ENCODE measurements at places on chromosomes 3 and 15.

- DNase-seq: no peak
Observed at GRCh38 chr3:73685061-73685460, 60.3 kb upstream of the PDZRN3 start.

GRCh38 chr3:57143886-57144459 is 21.2 kb downstream of the IL17RD start:
- no peak for DNase-seq

DNA sequence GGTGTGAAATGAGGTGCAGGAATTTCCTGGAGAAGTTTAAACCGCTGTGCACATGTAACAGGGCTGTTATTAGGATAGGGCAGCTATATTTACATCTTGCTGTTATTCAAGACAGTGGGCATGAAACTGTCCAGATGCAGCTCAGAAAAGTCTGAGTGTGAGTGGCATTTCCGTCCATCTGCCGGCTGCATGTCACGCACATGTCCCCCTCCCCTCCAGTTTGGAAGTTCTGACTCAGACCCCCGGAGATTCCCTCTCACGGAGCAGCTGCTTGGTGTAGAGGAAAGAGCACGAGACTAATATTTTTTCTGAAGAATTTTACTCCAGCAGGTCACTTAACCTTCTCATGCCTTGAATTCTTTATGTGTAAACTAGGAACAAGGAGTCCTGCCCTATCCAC is 69.8 kb downstream of the FEM1B start:
- DNase-seq: no peak

- DNase-seq: no peak
Observed at GRCh38 chr3:27985369-27986035, 255.9 kb upstream of the CMC1 start.

DNA sequence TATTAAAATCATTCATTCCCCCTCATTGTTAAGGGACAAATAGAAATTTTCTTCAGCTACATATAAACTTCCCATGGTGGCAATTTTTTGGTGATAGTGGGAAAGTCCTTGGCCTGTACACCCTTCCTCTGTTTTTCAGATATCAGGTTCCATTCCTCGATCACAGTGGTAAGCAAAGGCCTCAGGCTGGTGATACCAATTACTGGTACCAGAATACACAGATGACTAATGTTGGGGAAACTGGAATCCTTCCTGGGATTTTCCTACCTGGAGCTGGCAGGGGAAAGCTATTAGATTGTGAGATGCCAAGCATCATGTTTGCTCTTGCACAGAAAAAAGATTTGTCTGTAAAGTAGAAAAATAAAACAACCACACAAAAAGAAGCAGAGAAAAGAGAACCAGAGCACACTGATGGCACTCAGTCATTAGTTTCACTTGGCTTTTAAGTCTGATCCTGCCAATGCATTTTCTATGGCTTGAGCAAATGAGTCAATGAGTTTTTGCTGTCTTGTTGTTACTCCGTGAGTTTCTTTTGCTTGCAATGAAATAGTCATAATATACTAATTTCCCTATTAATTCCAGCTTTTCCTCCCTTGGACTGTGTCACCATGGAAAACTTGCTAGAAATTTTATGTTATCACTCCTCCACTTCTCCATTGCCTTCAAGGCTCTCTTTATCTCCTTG is 795.0 kb downstream of the ROBO1 start:
- no peak for DNase-seq

DNA sequence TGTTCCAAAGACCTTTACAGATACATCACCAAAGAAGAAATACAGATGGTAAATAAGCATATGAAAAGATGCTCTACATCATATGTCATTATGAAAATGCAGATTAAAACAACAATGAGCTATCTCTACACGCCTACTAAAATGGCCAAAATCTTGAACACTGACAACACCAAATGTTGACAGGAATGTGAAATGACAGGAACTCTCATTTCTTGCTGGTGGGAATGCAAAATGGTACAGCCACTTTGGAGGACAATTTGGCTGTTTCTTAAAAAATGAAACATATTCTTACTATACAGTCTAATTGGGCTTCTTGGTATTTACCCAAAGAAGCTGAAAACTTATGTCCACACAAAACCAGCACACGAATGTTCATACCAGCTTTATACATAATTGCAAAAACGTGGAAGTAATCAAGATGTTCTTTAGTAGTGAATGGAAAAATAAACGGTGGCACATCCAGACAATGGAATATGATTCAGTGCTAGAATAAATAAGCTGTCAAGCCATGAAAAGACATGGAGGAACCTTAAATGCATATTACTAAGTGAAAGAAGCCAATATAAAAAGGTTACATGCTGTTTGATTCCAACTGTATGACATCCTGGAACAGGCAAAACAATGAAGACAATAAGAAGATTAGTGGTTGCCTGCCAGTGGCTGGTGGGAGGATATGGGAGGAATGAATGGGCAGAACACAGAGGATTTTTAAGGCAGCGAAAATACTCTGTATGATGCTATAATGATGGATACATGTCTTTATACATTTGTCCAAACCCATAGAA is 81.3 kb upstream of the NEDD4 start:
- DNase-seq: no peak

GRCh38 chr3:111648991-111649579 is 53.9 kb upstream of the ZBED2 start:
- DNase-seq: no peak

DNA sequence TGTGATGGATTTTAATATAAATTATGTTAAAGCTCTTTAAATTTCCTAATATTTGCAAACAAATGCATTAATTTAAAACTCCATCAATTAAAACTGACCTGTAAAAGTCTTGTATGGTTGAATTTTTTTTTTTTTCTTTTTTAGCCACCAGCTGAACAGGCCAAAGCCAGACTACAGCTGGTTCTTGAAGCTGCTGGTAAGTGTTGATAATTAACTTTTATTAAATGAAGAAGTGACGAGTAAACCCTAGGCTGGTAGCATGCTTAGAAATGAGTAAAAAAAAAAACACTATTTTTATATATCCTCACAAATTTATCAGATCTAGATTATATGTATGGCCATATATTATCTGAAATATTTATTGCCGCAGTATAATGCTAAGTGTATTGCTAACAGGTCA is 216.3 kb upstream of the MLF1 start:
- no peak for DNase-seq

DNA sequence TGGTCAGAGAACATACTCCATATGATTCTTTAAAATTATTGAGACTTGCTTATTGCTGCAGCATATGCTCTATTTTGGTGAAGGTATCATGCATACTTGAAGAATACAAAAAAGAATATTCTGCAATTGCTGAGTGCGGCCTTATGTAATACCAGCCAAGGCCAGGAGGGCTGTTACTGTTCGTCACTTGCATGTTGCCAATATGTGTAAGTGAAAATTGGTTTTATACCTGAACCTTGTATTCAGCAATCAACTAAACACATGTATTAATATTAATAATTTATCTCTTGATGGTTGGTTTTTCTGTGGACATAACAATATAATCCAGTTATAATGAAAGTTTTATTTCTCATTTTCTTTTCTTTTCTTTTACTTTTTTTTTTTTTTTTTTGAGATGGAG is 13.9 kb upstream of the GABRA5 start:
- DNase-seq: no peak

DNA sequence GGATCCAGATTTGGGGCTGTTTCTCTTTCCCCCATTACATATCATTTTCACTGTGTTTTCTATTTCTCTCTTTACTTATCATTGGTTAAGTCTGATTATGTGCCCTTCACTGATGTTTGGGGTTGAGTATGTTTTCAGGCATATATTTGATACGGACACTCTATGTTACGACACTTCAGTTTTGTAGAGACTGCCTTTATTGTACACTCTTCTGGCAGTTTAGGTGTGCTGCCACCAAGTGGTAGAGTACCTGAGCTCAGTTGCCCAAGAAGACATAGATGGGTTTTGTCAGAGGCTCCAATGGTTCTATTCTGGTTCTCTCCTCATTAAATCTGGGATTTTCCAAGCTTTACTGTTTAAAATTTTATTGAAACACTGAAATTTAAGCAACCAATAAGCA is 255.0 kb upstream of the ROPN1 start:
- DNase-seq: no peak

DNA sequence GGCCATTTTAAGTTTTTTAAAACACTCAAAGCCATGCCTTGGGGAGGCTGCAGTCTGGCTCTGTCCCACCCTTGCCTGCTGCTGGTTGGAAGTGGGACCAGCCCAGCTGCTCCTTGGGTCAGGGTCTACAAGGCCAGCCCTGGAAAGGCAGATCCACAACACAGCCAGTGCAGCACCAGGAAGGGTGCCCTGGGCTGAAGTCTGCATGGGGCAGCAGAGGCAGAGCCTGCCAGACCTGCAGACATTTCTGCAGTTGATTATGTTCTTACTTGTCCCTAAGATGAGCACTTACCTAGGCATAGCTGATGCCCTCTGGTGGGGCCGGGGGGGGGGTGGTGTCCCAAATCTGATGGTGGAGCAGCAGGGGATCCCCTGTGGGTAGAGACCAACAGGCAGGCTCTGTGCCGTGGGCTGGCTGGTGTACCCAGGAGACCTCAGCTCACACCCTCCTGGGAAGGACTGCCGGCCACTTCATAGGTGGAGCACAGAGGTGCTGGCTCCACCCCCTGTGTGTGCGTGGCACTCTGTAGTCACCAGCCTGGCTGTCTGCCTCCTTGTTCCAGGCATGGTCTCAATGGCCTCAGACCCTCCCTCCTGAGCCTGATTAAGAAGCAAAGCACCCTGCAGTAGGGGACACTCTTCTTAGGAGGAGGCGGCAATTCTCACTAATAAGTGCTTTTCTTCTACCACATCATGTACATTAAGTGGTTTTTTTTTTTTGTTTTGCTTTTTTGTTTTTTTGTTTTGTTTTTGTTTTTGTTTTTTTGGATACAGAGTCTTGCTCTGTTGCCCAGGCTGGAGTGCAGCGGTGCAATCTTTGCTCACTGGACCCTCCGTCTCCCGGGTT is 97.4 kb upstream of the KLF13 start:
- no peak for DNase-seq

GRCh38 chr3:193168931-193169330 is 72.1 kb upstream of the PLAAT1 start:
- DNase-seq: no peak

GRCh38 chr3:839981-840380 is 252.8 kb upstream of the CNTN6 start:
- no peak for DNase-seq

- no peak for DNase-seq
Observed at GRCh38 chr3:197496746-197497125, 59.0 kb downstream of the BDH1 start.

- no peak for DNase-seq
Observed at GRCh38 chr3:96959474-96959873, 145.1 kb downstream of the EPHA6 start.

DNA sequence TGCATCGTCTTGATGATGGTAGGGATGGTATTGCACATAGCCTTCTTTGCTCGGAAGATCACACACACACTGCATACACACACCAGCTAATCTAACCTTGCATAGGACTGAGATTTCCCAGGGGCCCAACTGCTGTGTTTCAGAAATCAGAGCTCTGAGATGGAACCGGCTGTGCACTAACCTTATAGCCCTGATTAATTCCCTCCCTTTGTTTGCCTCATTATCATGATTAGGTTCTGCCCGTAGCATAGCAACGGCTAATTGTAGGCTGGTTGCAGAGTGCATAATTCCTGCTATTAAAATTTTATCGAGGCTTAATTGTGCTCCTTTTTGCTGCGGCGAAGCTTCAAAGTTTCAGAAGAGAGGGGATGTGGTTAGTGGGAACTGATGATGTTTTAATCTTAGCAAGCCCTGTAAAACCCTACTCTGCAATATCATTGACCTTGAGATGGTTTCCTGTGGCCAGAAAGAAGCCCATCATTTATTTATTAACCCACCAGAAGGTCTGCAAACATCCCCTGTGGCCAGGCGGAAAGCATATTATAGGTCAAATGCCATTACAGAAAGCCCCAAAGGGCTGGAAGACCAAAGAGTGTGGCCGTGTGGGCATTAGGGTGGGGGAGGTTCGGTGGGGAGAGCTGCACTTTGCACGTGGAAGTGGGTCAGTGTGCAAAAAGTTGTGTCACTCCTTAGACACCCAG is 56.2 kb upstream of the GLCE start:
- no peak for DNase-seq

GRCh38 chr3:176839466-176839865 is 357.8 kb downstream of the TBL1XR1 start:
- no peak for DNase-seq

DNA sequence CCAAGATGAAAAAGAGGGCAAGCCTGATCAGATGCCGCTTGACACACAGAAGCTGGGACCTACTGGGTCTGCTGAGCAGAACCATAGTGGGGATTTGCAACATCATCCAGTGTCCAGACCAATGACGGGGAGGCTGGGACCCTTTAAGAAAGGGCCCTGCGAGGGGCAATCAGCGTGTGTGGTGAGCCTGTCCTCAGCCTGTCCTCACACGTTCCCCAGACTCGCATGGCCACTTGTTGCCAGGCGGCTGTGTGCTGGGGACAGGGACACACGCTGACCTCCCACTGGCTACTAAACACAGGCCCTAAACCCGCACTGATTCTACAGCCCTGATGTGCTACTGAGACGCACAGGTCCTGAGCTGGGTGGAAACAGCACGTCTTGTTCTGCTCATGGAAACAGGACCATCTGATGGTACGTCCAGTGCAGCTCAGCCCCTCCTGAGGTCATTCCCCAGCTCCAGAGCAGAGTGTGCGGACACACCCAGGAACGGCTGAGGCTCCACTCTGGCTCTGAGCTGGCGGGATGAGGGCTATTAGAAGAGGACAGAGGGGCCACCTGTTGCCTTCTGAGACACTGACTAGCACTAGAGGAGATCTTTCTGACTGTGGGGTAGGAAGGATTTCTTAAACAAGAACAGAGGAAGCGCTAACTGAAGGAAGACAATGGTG is 24.4 kb downstream of the PCSK6 start:
- no peak for DNase-seq

DNA sequence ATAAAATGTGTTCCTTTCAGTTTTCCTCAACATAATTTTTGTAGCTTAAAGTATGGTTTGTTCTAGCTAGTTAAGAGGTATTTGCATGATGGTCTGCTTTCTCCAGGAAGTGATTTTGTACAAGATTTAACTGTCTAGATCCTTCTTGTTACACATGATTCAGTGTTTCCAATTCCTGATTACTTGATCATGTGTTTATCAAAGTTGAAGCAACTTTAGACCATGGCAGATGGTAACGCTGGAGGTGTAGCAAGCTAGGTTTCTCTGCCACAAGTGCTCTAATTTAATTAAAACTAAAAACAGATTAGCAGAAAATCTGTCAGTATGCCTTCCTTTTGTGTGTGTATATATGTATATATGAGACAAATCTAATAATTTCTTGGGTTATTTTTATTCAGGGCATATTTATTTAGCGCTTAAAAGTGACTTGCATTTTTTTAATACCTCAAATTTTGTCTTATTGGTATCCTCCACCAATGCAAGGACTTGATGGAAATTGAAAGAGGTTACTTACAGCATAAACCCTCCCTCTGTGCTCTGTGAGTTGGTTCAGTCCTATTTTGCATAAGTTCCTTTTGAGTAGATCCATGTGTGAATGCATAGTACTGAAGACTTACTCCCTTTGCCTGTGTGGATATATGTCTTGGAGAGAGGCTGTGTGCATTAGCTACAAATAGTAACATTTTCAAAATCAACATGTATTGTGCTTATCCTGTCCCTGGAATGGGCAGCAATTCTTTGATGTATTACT is 157.3 kb upstream of the CGNL1 start:
- no peak for DNase-seq
